ENCODE measurements at places on chromosomes 12 and 14. TPM values are rescaled to one million over a fixed set of nuclear protein-coding genes. Genes with fewer than 3 reads are reported as not detected.

Gene KRT1
- total RNA-seq = not detected

Gene DCAF11
- total RNA-seq = 74.9 TPM

Gene NELL2
- total RNA-seq = not detected

Gene PMCH
- total RNA-seq = 0.16 TPM

Gene CCDC175
- not detected for total RNA-seq

Gene RGS6
- not detected for total RNA-seq

Gene SERPINA4
- not detected for total RNA-seq

Gene NDUFB1
- total RNA-seq = 335 TPM

Gene PCED1B
- not detected for total RNA-seq

Gene SERPINA5
- 0.09 TPM for total RNA-seq

Gene CCDC177
- 0.09 TPM for total RNA-seq

Gene TSHR
- not detected for total RNA-seq

Gene GDF3
- total RNA-seq = not detected

Gene HOXC5
- 0.16 TPM for total RNA-seq

Gene DPY19L2
- 4.8 TPM for total RNA-seq

Gene TSPAN9
- 60.1 TPM for total RNA-seq

Gene MDGA2
- total RNA-seq = not detected

Gene LAG3
- total RNA-seq = 0.09 TPM

Gene PAH
- not detected for total RNA-seq

Gene CRADD
- total RNA-seq = 10.5 TPM

Gene CLEC9A
- total RNA-seq = not detected

Gene IFNG-AS1
- under 0.01 TPM for total RNA-seq

Gene MSI1
- total RNA-seq = not detected

Gene NPC2
- 280 TPM for total RNA-seq

Gene RNASE7
- total RNA-seq = not detected
